ENCODE measurements at places on chromosomes 3 and 15.

GRCh38 chr3:61882253-61882652 lies 320.9 kb downstream of the PTPRG start:
- DNase-seq, result no peak

GRCh38 chr15:73601451-73602445 lies 31.4 kb downstream of the NPTN start:
- DNase-seq, result peak; percentile 36

GRCh38 chr3:37580237-37580636 lies 281.4 kb upstream of the CTDSPL start:
- DNase-seq, result peak; percentile 41

DNA sequence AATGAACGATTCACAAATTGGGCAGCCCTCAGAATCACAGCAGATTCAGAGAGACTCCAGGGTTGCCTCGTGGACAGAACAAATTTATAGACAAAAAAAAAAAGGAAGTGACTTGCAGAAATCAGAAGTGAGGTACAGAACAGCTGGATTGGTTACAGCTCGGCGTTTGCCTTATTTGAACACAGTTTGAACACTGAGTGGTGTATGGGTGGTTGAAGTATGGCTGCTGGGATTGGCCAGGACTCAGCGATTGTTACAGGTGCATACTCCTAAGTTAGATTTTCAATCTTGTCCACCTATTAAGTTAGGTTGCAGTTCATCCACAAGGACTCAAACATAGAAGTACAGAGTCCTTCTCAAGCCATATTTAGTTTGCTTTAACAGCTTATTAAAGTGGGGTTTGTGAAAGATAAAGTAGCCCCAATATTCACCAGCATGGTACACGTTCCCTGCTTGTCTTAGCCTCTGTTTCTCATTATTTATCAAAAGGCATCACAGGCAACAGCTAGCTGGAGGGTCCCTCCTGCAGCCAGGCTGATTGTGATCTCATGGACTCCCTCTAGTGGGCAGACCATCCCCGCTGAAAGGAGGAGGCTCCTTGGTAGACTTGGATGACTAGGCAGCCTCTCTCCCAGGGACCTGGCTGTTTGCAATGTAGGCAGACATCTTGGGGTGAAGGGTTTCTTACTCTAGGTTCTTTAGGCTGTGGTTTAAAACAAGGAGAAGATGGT lies 17.6 kb upstream of the ALDH1L1 start:
- DNase-seq, result peak; percentile 32

- peak; percentile 27 for DNase-seq
Observed at GRCh38 chr3:152742368-152743347, 92.3 kb upstream of the P2RY1 start.

GRCh38 chr15:95327183-95327525 lies 1003.3 kb upstream of the NR2F2 start:
- DNase-seq, result no peak

GRCh38 chr3:78112291-78113010 lies 1072.6 kb downstream of the ROBO2 start:
- DNase-seq, result no peak

DNA sequence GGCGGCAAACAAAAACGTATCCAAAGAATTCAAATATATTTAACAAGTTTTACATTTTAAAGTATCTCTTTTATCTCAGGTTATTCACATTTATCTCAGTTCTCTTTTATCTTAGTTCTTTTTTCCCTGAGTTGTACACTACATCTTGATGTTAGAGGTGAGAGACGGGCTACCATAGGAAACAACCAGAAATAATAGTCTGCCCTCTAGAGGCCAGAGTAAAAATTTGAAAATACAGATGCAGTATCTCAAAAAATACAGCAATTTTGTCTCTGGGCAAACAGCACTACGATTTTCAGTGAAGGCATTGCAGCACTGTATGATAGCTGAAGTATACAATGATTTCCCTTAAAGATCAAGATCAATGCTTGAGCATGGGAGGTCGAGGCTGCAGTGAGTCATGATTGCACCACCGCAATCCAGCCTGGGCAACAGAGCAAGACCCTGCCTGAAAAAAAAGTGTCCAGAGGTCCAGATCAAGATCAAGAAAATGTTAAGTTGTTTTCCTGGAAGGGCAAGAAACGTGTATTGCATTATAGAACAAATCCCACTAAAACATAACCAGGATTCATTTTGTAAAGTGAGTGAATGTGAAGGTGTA lies 82.6 kb upstream of the ATP11B start:
- DNase-seq, result peak; percentile 16

GRCh38 chr3:117735481-117736101 lies 1026.0 kb downstream of the TUSC7 start:
- DNase-seq, result peak; percentile 54

- no peak for DNase-seq
Observed at GRCh38 chr3:129794311-129795185, 99.0 kb downstream of the TMCC1 start.

- DNase-seq, result no peak
Observed at GRCh38 chr3:131995891-131996290, 38.9 kb downstream of the CPNE4 start.

- DNase-seq, result no peak
Observed at GRCh38 chr3:157672061-157672460, 168.8 kb upstream of the VEPH1 start.

DNA sequence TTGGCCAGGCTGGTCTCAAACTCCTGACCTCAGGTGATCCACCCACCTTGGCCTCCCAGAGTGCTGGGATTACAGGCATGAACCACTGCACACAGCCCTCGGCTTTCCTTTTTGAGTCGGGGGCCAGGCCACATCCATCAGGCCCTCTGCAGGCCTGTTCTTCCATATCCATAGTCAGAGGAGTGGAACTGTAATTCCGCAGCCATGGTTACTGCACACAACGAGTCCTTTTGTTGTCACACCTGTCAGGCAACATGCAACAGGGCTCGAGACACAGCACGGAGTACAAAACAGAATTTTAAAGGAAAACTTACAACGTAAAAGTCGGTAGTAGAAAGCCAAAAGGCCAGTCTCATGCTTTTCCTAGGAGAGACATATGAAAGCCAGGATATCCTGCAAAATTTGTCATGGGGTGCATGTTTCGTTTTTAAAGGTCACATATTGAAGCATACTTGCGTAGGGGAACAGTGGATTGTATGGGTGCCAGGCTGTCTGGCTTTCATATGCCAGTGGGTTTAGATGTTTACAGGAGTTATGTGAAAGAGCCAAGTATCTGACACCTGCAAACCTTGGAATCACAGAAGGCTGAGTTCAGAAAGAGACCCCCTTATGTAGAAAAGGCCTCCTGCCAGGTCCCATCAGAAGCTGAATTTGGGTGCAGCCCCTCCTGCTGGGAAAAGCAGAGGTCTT lies 63.2 kb upstream of the LPP start:
- DNase-seq, result no peak

DNA sequence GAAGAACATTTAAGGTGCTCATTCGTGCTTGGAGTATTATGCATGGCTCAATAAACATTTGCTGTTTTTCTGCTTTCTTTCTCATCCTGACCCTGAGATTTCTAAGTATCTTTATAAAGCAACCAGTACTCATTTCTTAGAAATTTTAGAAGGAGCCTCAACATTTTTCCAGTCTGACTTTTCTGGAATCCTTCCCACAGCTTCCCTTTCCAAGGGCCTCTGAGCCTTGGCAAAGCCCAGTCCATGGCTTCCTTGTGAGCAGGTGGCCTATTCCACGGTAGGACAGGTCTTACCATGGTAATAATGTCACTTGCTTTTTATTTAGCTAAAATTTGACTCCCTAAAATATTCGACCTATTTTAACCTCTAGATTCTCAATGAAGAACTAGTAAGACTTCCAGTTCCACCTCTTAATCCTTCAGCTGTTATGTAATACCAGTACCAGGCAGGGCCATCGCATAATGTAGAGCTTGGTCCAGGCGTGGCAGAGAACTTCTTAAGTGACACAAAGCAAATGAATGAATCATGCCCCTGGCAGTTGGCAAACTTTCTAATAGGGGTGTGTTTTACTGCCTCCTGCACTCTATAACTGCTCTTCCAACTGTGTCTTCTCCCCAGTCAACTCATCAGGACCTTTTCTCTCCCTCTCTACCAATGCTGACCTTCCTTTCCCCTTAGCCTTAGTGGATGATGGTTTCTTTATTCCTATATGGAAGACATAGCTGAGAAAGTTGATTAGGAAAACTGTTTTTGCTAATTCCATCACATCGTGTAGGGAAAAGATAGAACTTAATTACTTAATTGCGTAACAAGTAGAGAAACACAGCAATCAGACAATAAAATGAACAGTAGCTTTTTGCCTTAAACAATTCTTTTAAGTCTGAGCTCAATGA lies 894 bp upstream of the TM4SF4 start:
- DNase-seq, result peak; percentile 71

DNA sequence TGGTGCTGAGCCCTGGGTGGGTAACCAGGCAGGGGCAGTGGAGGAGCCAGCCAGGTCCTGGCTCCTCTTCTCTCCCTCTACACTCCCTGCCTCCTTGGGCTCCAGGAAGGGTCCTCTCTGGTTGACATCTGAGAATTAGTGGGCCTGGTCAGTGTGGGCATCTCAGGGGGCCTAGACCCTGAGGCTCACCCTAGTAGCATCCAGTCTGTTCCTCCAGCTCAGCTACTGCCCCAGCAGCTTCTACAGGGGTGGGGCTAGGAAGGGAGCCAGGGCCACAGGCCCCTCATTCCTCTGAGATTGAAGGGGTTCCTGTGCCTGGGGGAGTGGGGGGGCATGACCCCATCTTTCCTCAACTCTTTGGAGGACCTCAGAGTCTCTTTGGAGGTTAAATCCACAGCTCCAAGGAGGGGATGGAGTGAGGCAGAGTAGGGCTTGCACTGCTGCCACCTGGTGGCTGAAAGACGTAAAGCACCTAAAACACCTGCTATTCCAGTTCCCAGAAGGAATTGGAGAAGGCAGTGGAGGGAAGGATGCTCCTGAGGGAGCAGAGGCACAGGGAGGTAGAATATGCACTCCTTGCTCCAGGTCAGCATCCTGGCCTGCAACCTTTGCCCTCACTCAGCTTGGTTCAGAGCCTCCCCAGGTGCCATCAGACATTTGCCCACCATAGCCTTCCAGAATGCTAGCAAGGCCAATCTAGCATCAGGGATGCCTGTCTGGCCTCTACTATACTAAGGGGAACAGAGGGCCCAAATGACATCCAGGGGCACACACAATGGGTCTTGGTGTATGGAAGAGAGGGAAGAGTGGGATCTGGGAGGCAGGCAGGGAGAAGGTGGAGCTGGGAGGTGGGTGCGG lies 25.1 kb downstream of the C3orf18 start:
- peak; percentile 23 for DNase-seq

GRCh38 chr3:112776000-112776399 lies 70.7 kb downstream of the CD200R1L start:
- DNase-seq, result peak; percentile 54

DNA sequence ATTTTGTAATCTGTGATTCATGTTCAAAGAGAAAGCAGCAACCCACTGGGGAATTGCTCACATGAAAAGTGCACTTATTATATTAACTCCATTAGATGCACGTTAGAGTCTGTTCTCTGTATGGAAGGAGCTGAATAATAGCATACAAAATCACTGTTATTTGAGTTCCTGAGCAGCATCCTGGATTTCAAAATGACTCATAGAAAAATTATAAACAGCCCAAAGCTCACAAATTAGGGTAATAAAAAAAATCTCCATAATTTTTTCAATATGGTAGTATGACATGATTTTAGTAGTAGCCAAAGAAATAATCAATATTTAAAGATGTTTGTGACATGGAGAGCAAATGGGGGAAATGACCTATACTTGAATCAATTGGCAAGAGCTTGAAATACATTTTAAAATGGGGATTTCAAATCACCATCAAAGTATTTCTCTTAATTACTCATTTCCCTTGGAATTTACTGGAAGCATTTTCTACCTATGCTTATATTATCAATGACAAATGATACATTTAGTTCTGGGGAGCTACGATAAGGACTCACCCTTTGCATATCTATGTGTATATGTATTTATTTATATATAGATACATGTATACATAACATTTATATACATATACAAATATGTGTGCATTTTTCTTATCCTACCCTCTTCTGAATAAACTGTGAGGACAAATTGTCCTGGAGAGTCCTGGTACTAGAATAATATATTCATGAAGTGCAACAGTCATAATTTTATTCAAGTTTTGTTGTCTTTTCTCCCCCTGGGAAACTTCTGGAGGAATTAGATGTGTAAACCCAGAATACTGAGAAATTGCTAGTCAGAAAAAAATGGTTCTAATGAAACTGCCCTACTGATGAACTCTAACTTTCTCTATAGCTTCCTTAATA lies 116.3 kb downstream of the RPL22L1 start:
- no peak for DNase-seq

DNA sequence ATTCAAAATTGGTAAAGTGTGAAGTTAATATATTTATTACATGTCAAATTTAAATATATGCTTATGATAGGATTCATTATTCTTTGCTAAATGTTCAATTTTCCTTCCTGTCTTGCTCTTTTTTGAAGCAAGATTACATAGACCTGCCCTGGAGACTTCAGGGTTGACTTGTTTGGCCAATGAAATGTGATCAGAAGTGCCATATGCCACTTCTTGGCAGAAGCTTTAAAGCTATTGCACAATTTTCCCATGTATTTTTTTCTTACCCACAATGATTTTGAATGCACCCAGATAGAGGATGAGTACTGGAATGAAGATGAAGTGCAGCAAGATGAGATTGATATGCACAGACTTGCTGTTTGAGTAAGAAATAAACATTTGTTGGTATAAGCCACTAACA lies 406.3 kb upstream of the BCHE start:
- DNase-seq, result no peak

GRCh38 chr15:35720019-35720418 lies 174.1 kb upstream of the DPH6 start:
- no peak for DNase-seq

DNA sequence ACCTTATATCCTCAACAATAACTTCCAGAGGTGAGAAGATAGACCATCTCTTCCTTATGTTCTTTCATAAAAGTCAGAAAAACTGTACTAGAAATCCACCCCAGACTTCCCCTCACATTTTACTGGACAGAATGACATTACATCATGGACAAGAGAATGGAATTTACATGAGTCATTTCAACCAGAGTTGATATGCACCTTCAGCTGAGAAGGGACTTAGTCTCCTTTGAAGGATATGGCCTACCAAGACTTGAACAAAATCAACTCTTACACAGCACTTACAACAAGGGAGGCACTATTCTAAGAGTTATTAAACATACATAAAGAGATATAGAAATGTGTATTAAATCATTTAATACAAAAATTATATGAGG lies 380.0 kb upstream of the DPH6 start:
- DNase-seq, result no peak

DNA sequence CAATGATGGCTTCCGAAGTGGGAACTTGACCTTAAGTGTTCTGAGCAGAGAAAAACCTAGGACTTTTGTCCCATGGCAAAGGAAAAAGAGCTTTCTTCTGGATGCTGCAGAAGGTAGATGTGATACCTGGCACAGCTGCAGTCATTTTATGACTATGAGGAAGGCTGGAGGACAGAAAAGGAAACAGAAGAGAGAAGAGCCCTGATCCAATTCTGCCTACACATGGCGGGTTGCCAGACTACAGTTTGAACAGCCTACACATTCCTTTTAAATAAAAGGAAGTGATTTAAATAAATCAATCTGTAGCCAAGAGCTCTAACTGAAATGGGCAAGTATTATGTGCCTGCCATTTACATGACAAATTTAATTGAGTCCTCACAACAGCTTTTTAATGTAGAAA lies 43.6 kb upstream of the CHRNB4 start:
- DNase-seq, result no peak
